ENCODE measurements at places on chromosomes 7 and 10.

DNA sequence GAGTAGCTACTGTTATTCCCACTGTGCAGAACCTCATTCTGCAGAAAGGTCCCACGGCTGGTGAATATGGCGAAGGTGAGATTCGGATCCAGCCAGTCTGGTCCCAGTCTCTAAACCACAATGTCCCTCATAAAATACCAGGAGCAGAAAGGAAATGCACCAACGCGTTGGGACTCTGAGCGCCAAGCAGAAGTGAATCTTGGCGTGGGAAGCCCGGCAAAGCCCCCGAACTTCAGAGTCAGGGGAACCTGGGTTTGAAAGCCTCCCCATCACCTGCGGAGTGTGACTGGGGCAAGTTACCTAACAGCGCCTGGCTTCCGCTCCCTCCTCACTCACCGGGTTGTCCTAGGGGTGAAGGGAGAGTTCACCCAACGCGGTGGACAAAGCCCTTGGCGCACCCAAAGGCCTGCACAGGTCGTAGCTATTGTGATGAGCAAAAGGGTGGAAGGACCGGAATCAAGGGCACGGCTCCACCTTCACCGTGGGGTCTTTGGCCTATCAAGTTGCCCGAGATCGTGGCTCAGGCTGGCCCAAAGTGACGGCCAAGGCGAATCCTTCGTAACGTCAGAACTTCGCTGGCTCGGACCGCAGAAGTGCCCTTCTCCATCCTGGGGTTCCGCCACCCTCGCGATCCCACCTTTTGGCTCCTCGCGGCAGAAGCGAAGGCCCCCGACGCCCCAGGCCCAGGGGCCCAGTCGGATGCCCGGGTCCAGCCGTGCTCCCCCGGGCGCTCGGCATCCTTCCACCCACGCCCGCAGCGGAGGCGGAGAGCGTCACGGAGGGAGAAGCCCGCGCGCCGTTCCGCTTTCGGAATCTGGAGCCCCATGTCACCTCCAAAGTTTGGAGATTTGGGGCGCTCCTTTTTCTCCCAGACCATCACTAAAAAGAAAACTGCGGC lies 811 bp downstream of the RGS10 start:
- peaks cover 22% of the 10 kb centered on the region for H3K4me1 ChIP-seq
- H3K27me3 ChIP-seq, result no peaks in the 10 kb centered on the region
- peak overlapping the region; percentile 57 for H3K27ac ChIP-seq

DNA sequence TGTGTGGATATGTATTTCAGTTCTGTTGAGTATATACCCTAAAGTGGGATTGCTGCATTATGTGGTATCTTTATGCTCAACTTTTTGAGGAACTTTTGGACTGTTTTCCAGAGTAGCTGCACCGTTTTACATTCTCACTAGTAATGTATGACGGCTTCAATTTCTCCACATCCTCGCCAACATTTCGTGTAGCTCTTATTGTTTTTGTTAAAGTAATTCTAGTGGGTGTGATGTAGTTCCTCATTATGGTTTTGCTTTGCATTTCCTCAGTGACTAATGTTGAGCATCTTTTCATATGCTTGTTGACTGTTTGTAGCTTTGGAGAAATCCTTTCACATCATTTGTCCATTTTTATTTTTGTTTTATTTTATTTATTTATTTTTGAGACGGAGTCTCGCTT lies 4.5 kb downstream of the STMP1 start:
- H3K27ac ChIP-seq, result no peak overlapping the region
- DNase-seq, result no peak
- peaks cover 14% of the 10 kb centered on the region for H3K4me1 ChIP-seq
- H3K27me3 ChIP-seq, result no peaks in the 10 kb centered on the region
- H3K4me3 ChIP-seq, result no peak overlapping the region

GRCh38 chr7:8390262-8390626 lies 43.2 kb upstream of the NXPH1 start:
- H3K36me3 ChIP-seq, result no peaks in the 10 kb centered on the region
- H3K4me1 ChIP-seq, result no peaks in the 10 kb centered on the region
- no peak overlapping the region for H3K4me3 ChIP-seq
- no peaks in the 10 kb centered on the region for H3K27me3 ChIP-seq
- no peak overlapping the region for H3K27ac ChIP-seq

GRCh38 chr10:97229322-97230015 lies 43.7 kb upstream of the SLIT1 start:
- H3K36me3 ChIP-seq, result peaks cover 3% of the 10 kb centered on the region
- H3K27ac ChIP-seq, result no peak overlapping the region
- peak; percentile 81 for DNase-seq

- no peaks in the 10 kb centered on the region for H3K36me3 ChIP-seq
- H3K27ac ChIP-seq, result no peak overlapping the region
- H3K4me3 ChIP-seq, result no peak overlapping the region
- H3K27me3 ChIP-seq, result peaks cover 3% of the 10 kb centered on the region
- H3K4me1 ChIP-seq, result no peaks in the 10 kb centered on the region
- no peak for DNase-seq
Measured at GRCh38 chr7:123862775-123863174, 17.8 kb downstream of the HYAL4 start.

DNA sequence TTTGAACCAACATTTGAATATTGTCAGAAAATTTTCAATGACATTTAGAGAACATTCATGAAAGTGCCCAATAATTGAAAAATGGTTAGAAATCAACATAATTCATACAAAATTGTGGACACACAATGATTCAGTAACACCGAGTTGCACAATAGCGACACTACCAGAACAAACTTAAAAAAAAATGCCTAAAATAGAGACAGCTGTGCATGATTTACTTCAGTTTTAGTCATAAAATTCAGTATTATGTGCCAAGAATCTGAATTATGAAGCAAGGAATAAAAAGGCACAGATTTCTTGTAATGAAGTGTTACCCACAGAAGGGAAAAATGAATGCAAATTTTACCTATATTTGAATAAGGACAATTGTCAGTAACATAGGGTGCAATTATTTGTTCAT lies 396.0 kb downstream of the SEMA3D start:
- no peak overlapping the region for H3K4me3 ChIP-seq
- H3K27me3 ChIP-seq, result no peaks in the 10 kb centered on the region
- H3K27ac ChIP-seq, result no peak overlapping the region
- H3K4me1 ChIP-seq, result no peaks in the 10 kb centered on the region
- peak; percentile 62 for DNase-seq

DNA sequence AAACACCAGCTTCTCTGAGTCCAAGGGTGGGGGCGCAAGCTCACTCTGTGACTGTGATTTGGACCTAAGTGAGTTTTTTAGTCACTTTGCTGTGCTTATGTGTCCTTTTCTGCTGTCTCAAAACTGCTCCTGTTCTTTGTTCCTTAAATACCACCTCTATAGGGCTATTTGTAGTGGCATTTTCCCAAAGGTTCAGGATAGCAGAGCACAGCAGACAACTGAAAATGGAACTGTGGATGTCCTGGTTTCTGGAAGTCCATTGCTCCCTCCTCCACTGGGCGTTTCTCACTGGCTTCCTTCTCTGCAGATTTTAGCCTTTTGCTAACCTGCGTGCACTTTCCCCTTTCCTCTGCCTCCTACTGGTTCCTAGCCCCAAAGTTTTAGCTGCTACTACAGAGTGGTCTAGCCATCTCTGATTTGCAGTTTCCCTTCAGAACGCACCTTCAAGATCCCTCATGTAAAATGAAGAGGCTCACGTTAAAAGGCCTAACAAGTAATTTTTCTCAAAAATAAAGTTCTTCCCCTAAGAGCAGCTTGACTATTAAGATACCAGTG lies 25.6 kb downstream of the BLVRA start:
- H3K4me1 ChIP-seq, result peaks cover 5% of the 10 kb centered on the region
- H3K27me3 ChIP-seq, result no peaks in the 10 kb centered on the region
- H3K36me3 ChIP-seq, result peaks cover 4% of the 10 kb centered on the region
- H3K27ac ChIP-seq, result no peak overlapping the region
- H3K4me3 ChIP-seq, result no peak overlapping the region

DNA sequence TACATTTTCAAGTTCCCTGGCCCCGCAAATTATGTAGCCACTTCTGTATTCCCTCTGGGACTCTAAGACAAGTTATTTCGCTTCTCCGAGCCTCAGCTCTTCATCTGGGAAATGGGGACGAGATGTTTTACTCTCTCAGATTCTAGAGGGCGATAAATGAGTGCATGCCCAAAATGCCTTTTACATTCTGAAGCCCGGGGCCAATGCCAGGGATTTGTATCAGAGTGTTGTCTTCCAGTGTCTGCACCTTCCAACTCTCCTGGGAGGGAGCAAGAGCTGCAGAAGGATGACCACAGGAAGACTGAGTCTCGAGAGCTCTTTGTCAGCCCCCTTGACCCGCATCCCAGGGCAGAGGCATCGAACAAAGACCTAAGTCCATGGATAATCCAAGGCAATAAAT lies 39.9 kb downstream of the BUB3 start:
- no peaks in the 10 kb centered on the region for H3K36me3 ChIP-seq
- H3K27me3 ChIP-seq, result no peaks in the 10 kb centered on the region
- no peak overlapping the region for H3K4me3 ChIP-seq
- H3K4me1 ChIP-seq, result no peaks in the 10 kb centered on the region
- no peak overlapping the region for H3K27ac ChIP-seq

GRCh38 chr10:103652599-103653281 lies 159.2 kb downstream of the NEURL1 start:
- no peaks in the 10 kb centered on the region for H3K27me3 ChIP-seq
- no peak overlapping the region for H3K27ac ChIP-seq
- H3K4me3 ChIP-seq, result no peak overlapping the region
- H3K36me3 ChIP-seq, result peaks cover 46% of the 10 kb centered on the region
- DNase-seq, result no peak

GRCh38 chr7:37986908-37987330 lies 66.5 kb downstream of the EPDR1 start:
- no peaks in the 10 kb centered on the region for H3K36me3 ChIP-seq
- no peak for DNase-seq
- H3K27me3 ChIP-seq, result no peaks in the 10 kb centered on the region
- H3K4me3 ChIP-seq, result no peak overlapping the region

DNA sequence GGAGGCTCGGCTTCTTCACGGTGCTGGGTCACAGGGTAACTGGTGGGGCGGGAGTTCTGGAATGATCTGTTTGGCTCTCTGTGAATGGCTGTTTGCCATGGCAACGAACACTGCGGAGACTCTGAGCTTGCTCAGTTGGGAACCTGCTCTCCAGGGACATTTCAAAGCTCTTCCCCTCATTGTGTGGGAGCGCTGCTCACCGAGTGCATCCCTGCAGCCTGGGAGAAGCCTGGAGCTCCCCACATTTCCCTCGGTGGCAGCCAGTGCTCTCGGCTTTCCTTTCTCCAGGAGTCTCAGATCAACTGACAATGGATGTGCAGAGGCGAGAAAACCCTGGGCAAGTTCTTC lies 57.6 kb upstream of the CACUL1 start:
- H3K27ac ChIP-seq, result no peak overlapping the region
- DNase-seq, result no peak
- peaks cover 19% of the 10 kb centered on the region for H3K27me3 ChIP-seq
- no peaks in the 10 kb centered on the region for H3K36me3 ChIP-seq
- no peak overlapping the region for H3K4me3 ChIP-seq

DNA sequence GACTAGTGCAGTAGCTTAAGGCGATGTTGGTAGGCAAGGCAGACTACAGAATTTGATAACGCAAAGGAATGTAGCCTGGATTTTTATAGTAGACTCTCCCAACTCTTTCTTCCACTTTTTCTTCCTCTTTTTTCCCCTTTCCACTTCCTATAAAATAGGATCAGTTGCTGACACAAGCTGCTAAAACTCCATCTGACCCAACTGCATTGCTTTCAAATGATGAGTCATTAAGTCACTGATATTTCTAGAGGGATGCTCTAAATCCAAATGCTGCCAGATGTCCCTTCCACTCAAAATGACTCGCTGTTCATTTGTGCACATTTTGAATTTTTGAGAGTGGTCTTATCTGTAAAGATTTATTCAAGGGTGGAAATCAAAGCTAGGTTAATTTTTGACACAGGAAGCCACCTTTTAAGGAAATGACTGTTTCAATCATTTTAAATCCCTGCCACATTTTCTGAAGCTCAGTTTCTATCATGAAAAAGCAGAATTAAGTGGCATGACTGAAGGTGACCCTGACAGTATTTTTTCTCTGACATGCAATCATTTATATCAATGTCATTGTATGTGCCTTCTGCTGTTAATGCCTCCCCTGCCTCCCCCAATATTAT lies 25.8 kb upstream of the SFMBT2 start:
- H3K36me3 ChIP-seq, result no peaks in the 10 kb centered on the region
- no peaks in the 10 kb centered on the region for H3K27me3 ChIP-seq
- no peak overlapping the region for H3K4me3 ChIP-seq
- no peaks in the 10 kb centered on the region for H3K4me1 ChIP-seq
- no peak overlapping the region for H3K27ac ChIP-seq

GRCh38 chr10:29150010-29150409 lies 138.9 kb upstream of the LYZL1 start:
- no peak overlapping the region for H3K27ac ChIP-seq
- DNase-seq, result no peak
